Stimulated activated CD8-positive, alpha-beta memory T cell treated with anti-CD3 and anti-CD28 coated beads, Interleukin-4, amount 100 ng/mL, for 1 hour (primary cell): ENCODE measurements at places on chromosomes 1 and 21.

GRCh38 chr21:38669186-38669585 lies 136.5 kb upstream of the ETS2 start:
- no peak for DNase-seq

DNA sequence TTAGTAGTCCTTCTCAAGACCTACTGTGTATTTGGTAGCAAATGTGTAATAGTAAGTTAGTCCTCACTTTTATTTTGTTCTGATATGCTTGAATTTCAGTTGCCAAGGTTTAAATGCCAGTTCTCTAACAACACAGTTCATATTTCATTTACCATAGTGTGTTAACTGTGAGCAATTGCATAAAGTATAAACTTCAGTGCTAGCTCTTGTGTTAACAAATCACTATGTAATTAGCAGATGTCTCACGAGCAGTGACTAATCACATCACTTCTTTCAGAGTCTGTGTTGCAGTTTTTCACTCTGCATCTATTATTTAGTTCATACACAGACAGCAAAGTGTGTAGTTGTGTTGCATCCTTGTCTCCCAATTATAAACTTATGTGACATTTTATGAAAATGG lies 47.8 kb downstream of the ZMYM4 start:
- DNase-seq = no peak

GRCh38 chr1:214662223-214662785 lies 59.3 kb downstream of the CENPF start:
- no peak for DNase-seq

GRCh38 chr21:46636550-46637285 lies 1.2 kb downstream of the PRMT2 start:
- peak; percentile 8 for DNase-seq

GRCh38 chr1:212121779-212122178 lies 86.2 kb downstream of the DTL start:
- DNase-seq = no peak

GRCh38 chr1:117622726-117623125 lies 16.9 kb downstream of the TENT5C start:
- DNase-seq = no peak

DNA sequence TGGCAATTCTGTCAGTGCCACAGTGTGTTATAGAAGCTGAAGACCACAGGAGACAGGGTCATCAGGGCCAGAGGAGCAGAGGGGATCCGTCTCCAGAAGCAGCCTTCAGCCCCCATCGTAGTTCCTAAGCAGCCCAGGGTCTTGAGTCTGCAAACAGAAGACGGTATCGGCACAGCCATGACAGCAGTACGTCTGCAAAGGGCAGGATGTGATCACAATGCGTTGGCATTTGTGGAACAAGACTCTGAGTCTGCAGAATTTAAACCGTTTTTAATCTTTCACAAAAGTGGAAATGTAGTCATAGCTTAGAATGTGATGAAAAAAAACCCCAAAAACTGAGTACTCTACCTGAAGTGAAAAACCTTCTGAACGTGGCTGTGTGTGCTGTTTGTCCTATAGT lies 44.0 kb upstream of the SCCPDH start:
- no peak for DNase-seq

DNA sequence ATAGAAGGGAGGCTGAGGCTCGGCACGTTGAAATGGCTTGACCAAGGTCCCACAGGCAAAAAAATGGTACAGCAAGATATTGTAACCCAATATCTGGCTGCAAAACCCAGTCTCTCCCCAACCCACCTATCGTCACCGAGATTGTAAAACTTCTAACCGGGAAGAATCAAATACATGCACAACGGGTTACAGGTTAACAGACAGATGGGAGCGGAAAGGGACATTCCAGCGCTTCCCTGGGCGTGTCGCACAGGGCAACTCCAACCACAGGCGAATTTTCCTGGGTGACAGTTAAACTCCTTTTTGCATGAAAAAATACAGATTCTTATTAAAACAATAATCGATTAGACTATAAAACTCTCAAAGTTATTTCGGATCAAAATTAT lies 31.8 kb upstream of the JUN start:
- DNase-seq = no peak

DNA sequence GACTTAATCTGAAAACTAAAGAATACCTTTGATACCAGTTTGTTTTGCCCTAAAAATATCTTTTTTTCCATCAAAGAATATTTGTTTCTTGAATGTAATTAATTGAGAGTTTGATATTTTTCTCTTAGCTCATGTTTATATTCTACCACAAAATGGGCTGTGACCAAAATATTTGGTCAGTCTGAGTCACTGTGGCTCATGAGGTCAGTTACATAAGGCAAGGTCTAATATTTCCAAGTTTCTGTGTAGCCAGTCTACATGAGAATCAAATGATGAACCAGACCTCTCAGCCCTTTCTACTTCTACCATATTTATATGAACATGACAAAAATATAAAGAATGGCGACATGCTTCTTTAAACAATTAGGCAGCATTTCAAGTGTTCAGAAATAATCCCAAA lies 83.0 kb upstream of the IVNS1ABP start:
- DNase-seq = no peak

DNA sequence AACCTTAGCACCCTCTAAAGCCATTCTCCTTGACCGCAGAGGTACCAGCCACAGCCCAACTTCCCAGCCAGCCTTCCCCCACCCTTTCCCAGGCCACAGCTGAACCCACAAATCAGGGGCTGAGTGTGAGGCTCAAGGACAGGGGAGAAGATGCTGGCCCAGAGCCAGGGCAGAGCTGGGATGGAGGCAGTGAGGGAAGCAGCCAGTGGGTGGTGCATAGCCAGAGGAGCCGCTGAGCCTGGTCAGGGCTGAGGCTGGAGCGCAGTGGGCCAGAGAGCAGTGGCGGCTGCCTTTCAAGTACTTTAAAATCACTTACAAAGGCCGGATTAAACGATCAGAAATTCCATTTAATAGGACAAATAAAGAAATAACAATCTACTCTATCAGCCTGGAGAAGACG lies 36.3 kb downstream of the DMAP1 start:
- no peak for DNase-seq

- DNase-seq = no peak
Observed at GRCh38 chr1:114488739-114489138, 22.3 kb downstream of the TRIM33 start.

DNA sequence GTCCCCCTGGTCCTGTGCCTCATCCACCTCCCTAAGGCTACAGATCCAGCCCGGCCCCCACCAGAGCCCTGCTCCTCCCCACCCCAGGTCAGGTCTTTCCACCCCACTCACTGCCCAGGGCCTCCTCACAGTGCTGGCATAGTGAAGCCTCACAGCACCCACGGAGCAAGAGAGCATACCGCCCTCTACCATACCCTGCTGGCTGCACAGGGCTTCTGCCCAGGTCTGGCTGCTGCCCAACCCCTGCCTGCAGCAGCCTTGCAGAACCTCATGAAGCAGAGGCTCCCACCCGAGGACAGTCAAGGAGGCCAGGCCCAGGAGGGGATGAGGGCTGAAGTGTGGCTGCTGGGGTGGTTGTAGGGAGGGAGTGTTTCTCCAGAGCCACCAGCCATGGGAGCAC lies 19.7 kb upstream of the ARF1 start:
- no peak for DNase-seq

GRCh38 chr1:29504196-29504595 lies 267.9 kb downstream of the PTPRU start:
- no peak for DNase-seq

DNA sequence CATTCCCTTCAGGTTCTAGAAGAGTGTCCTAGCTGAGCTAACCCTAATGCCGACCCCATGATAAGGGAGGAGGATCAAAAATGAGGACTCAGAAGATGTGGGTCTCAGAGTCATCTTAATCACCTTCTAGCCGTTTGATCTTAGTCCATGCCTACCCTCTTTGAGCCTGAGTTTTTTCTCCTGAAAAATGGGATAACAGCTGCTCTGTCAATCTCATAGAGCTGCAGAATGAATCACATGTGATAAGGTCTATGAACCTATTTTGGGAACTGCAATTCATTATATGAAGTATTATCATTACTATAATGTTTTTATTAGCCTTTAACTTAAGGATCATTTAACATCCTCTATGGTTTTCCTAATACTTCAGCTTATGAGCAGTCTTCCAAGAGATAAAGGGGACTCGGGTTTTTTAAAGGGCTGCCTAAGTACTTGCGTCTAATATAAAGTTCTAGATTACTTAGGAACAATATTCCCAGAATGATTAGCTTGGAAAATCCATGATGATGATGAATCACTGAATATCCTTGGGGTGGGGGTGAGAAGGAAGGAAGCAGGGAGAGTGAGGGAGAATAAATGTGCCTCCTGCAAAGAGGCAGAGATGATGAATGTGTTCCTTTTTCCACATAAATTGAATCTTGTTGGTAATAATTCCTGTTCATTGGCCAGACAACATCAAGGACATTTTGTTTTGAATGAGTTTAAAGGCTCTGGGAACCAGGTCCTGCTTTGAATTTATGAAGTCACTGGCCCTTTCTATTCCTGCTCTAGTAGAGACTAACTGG lies 66.8 kb downstream of the COLGALT2 start:
- DNase-seq = no peak

DNA sequence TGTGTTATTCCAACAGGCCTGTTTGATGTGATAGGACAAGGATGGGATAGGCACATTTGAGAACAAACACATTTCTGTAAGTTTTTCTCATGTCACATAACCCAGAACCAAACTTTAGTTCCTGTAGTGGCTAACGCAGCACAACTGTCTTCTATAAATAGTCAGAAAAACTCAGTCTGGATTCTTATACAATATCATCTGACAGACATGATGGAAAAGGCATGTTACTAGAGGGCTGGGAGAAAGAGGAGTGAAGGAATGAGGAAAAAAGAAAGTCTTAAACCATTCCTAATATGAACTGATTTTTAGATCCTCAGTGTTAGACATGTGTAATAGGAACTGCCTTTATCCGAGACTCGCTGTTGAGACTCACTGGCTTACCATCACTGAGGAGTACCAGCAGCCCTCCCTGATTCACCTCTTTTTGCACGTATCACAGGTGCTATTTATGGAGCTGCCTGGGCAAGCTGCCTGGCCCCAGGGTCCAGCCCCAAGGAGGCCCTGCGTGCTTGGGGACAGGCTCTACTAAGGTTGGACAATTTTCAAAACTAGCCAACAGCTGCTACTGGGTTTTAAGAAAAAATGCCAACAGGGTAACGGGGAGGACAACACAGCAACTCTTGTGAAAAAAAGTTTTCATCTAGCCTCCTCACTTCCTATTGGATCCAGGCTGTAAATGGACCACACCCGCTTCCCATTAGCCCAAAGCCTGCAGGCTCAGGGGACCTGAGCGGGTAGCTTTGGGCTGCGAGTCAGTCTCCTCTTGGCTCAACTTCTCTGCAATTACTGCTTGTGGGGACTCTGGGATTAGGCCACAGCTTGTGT lies 30.7 kb upstream of the SERBP1 start:
- no peak for DNase-seq

DNA sequence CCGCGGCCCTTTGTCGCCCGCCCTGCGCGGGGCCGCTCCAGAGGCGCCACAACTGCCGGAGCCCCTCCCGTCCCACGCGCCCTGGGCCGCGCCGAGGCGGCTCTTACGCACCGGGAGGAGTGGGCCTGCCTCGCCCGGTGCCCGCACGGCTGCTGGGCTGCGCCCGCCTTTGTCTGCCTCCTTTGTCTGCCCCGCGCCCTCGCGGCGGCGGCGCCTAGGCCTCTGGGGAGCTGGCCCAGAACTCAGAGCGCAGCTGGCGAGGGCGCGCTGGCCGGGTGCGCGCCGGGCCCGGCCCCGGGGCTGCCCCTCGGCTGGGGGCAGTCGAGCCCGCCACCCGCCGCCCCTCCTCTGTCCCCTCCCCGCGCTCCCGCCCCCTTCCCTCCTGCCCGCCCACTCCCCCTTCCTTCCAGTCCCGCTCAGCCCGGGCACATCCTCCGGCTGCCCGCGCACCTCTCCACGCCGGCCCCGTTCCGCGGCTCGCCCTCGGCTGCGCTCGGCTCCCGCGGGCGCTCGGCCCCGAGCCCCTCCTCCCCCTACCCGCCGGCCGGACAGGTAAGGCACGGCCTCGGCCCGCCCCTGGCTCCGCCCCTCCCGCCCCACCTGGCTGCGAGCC lies at the start of gene DRAXIN:
TSS of gene DRAXIN (plus strand) at position 409 of the 613 bp plus-strand sequence. CDS start 14,549 bp downstream, outside the sequence.
- no peak for DNase-seq

DNA sequence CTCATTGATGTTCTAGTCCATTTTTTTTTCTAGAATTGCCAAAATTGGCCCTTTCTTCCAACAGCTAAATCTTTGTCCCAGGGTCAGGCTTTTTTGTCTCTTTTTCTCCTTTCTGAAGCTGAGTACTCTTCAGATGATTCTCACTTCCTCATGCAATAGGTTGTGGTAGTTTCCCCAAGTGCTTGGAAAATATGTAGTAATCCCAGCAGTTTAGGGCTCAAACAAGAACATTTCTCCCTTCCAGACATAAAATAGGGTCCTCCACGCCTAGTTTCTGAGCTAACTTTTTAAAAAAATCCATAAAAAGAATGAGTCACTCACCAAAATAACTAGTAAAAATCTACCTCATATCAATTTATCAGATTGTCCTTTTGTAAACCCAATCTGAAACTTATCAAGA lies 10.0 kb upstream of the MCOLN3 start:
- no peak for DNase-seq
